ENCODE measurements at places on chromosomes 5 and 9.

GRCh38 chr9:27683181-27683580 lies 109.9 kb upstream of the C9orf72 start:
- DNase-seq = no peak

GRCh38 chr5:58407042-58407719 lies 52.7 kb downstream of the PLK2 start:
- no peak for DNase-seq

DNA sequence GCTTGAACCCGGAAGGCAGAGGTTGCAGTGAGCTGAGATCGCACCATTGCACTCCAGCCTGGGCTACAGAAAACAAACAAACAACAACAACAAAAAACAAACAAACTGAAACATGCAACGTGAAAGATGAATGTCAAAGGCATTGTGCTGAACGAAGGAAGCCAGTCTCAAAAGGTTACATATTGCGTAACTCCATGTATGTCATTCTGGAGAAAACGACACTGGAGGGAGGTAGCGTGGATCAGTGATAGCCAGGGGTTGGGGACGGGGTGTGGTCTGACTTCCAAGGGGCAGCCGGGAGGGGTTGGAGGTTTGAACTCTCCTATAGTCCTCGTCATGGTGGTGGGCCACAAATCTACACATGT lies 12.1 kb upstream of the WDR5 start:
- no peak for DNase-seq

GRCh38 chr9:21015129-21015815 lies 16.2 kb downstream of the HACD4 start:
- no peak for DNase-seq

GRCh38 chr5:132681476-132681831 lies 7.7 kb downstream of the IL4 start:
- DNase-seq = no peak

- peak; percentile 37 for DNase-seq
Measured at GRCh38 chr9:92440751-92441046, 16.4 kb upstream of the OMD start.

DNA sequence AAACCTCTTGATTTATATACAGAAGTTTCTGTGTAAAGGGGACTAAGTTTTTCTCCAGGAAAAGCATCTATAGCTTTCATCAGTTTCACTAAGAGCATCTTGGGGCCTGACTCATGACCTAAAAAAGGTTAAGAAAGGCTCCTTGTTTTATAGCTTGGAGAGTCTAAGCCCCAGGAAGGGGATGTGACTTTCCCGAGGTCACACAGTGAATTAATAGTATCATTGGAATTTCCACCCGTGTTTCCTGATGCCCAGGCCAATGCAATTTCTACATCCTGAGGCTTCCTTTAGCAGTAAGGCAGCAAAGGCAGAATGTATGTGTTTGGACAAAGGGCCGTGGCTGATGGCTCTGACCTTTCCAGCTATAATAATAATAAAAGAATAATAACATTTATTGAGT lies 8.6 kb downstream of the MORN5 start:
- no peak for DNase-seq

- DNase-seq = no peak
Measured at GRCh38 chr5:1537603-1538154, 13.9 kb upstream of the LPCAT1 start.

GRCh38 chr5:136269973-136270372 lies 77.0 kb upstream of the SMIM32 start:
- DNase-seq = no peak

- no peak for DNase-seq
Measured at GRCh38 chr9:133828338-133828997, 90.3 kb upstream of the SARDH start.
